Large intestine (tissue), 12 donors: ENCODE measurements at places on chromosomes 5 and 9. TPM values are rescaled to one million over a fixed set of nuclear protein-coding genes. Genes with fewer than 3 reads are reported as not detected.

The FBXL7 gene
- 7.2 TPM for polyA plus RNA-seq

DNA sequence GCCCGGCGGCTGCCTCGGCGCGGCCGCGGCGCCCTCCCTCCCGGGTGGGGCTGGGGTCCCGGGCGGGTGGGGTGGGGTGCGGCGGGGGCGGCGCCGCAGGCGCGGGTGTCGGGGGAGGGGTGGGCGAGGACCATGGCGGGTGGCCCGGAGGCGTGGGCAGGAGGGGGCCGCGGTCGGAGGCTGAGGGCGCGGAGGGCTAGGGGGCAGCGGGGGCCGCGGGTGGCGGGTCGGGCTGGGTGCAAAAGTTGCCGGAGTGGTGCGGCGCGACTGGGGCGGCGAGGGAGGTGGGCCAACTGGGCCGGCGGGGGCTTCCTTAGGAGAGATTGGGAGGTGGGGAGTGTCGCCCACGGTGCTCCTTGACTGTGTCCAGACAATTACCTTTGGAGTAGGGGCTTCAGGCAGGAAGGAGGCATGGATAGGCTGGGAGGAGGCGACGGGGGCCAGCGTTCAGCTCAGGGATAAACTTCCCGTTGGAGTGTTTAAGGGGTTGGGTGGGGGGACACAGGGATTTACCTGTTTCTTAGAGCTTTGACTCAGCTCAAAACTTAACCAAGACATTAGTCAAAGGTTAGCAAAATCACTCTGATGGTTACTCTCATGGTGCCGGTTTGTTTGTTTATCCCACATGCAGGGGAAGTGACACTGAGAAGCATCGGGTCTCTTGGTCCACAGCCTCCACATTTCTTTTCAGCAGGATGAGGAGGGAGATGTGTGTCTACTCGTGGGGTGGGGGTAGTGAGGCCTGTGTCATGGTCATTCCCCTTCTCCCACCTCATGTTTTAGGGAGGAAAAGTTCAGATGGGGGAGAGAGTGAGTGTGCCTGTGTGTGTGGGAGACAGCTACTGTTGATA is 859 bp downstream of the CSNK1G3 start:
- no peaks in the 10 kb centered on the region for H3K4me1 ChIP-seq
- peak overlapping the region; percentile 66 for H3K27ac ChIP-seq
- H3K36me3 ChIP-seq, result no peaks in the 10 kb centered on the region
- peak; percentile 13 for DNase-seq
- no peaks in the 10 kb centered on the region for H3K27me3 ChIP-seq

- no peaks in the 10 kb centered on the region for H3K4me1 ChIP-seq
- H3K36me3 ChIP-seq, result no peaks in the 10 kb centered on the region
- no peak overlapping the region for H3K4me3 ChIP-seq
- H3K27ac ChIP-seq, result no peak overlapping the region
- H3K27me3 ChIP-seq, result no peaks in the 10 kb centered on the region
- DNase-seq, result no peak
Observed at GRCh38 chr5:163586531-163586956, 81.1 kb downstream of the MAT2B start.

The SPATA31D4 gene
- polyA plus RNA-seq, result not detected

The SHLD3 gene
- 6.1 TPM for polyA plus RNA-seq

- no peaks in the 10 kb centered on the region for H3K27me3 ChIP-seq
- peaks cover 9% of the 10 kb centered on the region for H3K4me1 ChIP-seq
- DNase-seq, result peak; percentile 78
- peak within 1 kb of the TSS; percentile 63 for H3K4me3 ChIP-seq
- H3K27ac ChIP-seq, result no peak within 1 kb of the TSS
Observed at GRCh38 chr5:170861917-170862766, at the start of gene RANBP17. Gene RANBP17, plus strand, starts transcription at chr5:170862018.

DNA sequence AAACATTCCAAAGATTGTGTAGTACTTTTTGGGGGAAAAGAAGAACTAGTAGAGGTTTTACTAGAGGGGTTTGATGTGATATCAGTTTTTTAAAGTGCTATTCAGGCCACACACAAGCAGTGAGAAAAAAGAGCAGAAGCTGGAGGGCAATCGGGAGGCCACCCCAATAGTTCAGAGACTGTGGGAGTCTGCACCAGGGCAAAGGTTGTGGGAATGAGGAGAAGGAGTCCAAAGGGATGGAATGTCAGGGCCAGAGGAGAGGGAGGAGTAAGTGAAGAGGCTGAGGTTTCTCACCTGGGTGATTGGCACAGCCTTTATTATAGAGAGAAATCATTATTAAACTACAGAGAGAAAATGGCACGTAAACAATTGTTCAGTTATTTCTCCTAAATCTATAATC is 134.9 kb upstream of the RAD23B start:
- H3K36me3 ChIP-seq, result no peaks in the 10 kb centered on the region
- H3K27me3 ChIP-seq, result no peaks in the 10 kb centered on the region
- peak; percentile 61 for DNase-seq
- no peak overlapping the region for H3K27ac ChIP-seq
- no peak overlapping the region for H3K4me3 ChIP-seq
- H3K4me1 ChIP-seq, result no peaks in the 10 kb centered on the region
